Hematopoietic multipotent progenitor cell (in vitro differentiated cells): ENCODE measurements at places on chromosomes 4 and X. TPM values are rescaled to one million over a fixed set of nuclear protein-coding genes. Genes with fewer than 3 reads are reported as not detected.
A peak's percentile ranks its signal among the peaks of the same experiment; 100 is the strongest.

GRCh38 chr4:153735906-153736461 lies 23.8 kb downstream of the RNF175 start:
- no peak for DNase-seq

DNA sequence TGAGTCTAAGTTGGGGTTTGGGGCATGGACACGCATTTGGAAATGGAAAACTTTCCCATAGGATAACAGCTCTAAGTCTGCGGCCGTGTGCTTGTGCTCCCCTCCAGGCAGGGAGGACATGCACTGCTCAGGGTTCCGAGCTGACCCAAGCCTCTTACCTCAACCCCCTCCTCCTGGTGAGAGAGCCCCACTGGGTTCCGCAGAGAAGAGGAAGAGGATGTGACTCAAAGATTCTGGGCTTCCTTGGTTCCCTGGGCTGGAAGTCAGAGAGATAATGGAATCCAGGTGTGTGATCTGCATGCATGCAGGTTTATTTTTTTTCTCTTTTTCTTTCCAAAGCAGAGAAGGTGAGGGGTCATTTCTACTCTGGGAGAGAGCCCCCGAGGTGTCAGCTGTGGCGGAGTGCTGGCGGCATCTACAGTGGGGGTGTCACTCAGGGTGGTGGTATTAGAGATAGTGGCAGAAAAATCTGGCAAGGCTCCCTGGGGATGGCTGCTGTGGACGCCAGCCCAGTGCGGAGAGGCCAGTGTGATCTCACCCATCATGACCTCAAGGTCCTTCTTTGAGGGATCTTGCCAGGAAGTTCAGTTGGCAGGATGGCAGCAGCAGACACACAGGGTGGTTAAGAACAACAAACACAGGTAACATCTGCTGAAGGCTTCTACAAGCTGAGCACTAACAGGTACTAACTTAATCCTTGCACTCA lies 168.7 kb upstream of the HAND2 start:
- no peak for DNase-seq

DNA sequence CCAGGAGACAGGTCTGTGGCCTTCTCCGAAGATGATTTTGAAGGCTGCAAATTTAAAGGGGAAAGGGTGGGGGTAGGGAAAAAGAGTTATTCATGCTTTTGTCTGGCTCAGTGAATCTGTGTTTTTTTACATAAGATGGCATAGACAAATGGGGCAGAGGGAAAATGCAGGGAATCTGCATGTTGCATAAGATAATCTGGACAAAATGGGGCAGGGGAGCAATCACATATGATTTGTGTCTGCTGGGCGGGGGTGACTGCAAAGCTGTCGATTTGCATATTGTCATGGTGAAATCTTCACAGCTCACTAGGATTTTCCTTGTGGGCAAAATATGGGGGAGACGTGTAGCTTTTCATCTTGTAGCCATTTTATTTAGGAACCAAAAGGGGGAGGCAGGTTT lies 29.4 kb upstream of the GYG2 start:
- no peak for DNase-seq

DNA sequence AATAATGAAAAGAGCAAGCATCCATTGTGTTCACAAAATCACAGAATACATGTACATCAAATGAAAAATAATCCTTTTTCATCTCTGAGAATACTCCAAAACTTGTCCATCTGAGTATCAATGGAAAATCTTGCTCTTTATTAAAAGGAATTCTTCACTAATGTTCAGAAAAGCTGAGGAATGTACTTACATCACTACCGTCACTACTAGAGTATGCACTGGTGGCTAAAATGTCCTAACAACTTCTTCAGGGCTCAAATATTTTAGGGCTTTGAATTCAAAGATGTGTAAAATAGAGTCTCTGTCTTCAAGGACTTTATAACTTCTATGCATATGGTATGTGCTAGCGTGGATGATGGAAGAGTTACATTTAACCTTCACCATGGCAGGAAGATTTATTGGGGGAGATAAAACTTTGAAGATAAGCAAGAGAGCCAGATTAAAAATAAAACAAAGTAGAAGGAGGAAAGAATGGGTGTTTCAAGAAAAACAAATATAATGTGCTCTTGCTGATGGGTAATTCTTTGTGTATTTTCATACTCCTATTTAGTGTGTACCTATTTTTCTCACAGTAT lies 55.1 kb downstream of the DMD start:
- no peak for DNase-seq

- no peak for DNase-seq
These were observed 51.2 kb downstream of the TRIML1 start for GRCh38 chr4:188190461-188190860.

DNA sequence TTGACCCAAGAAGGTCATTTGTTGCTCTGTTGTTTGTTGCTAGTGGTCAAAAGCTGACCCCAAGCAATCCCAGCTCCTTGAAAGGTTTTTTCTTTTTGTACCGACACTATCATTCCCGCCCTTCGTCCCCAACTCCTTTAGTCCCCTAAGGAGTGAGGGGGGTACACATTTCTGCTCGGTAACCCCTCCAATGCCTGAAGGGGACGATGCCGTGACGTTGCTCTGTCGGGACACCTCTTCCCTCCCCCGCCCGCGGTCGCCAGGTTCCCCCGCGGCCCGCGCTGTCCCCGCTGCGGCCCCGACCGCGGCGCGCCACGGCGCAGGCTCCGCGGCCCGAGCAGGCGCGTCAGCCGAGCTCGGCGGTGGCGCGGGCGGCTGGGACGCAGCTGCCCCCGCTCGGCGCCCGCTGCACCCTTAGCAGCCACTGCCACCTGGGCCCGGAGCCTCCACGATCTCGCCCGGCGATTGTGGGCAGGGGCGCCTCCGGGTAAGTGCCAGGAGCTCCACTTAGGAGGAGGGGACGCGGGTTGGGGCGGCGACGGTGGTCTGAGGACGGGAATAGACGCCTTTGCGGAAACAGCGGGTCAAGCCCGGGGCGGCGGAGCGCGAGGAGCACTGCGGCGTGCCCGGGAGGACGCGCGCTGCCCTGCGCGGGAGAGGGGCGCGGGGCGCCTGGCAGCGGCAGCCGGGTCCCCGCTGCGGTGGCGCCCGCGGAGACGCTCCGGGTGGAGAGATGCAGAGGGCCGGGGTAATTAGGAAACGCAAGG lies at the start of gene GLRB:
Gene GLRB (plus strand): TSS at position 340 of the 767 bp plus-strand sequence. CDS start 1,875 bp downstream, outside the sequence.
- peak; percentile 35 for DNase-seq

DNA sequence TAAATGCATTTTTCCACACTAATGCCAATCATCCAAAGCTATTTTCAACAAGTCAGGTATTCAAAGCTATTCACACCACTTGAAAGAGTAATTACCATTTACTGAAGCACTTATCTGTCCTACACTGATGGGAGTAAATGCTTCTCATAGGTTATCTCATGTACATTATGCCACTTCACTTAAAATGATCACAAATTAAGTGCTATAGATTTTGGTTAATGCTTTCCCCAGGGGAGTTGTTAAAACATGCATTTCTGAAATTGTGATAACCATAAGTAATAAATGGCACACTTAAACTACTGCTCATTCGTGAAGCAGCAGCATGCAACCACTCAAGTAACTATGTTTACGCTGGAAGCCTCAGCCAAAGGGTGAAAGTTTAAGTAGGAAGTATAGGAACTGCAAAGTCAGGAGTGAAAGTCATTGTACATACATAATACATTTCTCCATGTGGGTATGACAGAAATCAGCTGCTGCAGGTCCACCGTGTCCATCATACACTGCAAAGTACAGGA lies 6.6 kb downstream of the PPM1K start:
- no peak for DNase-seq

DNA sequence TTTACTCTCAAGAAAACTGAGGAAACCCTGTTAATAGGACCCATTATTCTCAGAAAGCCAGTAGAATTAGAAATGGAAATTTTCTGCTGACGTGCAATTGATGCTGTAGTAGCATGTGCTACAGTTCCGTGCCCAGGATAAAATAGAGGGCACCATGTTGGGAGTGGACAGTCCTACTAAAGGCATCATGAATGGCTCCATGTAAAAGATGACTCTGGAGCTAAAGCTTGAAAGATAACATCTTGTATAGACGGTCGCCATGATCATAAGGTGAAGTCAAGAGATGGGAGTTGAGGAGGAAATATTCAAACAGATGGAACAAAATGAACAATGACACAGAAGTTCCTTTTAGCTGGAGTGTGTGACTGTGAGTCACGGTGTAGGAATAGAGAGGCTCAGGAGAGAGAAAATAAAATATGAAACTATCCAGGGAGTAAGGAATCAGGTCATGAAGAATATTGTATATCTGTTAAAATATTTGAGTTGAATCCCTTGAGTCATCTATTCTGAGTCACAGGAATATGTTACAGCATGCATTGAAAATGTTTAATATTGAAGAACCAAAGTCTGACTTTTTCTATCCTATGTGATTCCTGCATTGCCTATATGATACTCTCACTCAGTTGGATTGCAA lies 31.8 kb downstream of the ANXA10 start:
- no peak for DNase-seq

GRCh38 chr4:102302762-102303161 lies 42.5 kb downstream of the SLC39A8 start:
- no peak for DNase-seq

DNA sequence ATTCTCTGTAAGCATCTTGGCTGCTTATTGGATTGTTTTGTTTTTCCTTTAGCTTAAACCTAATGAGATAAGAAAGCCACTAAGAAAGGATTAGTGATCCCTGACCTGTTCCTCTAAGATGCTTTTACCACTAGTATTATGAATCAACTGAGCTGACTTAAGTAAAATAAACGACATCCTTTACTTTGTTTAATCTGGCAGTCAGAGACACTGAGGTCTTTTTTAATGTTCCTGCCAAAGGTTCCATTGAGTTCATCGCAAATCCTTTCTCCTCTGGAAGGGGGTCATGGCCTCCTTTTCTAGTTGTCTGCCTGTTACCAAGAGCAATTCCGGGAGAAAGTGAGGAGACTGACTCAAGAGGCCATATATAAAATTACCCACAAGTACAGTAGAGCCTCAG lies 1038.3 kb upstream of the SLIT2 start:
- no peak for DNase-seq

DNA sequence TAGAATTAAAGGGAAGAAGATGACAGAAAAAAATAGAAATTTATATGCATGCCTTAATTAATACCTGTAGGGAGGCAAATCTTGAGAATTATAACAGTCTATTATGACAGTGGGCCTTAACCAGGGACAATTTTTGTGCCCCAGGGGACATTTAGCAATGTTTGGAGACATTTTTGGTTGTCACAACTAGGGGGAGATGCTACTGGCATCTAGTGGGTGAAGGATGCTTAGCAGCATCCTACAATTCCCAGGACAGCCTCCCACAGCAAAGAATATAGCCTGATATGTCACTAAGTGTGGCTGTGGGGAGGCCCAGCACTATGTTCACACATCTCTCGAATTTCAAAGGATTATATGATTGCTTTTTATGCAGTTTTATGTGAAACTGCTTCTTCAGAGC lies 10.5 kb downstream of the GPR82 start:
- DNase-seq: no peak

- DNase-seq: no peak
These were observed 37.3 kb downstream of the APLN start for GRCh38 chrX:129617420-129617819.

DNA sequence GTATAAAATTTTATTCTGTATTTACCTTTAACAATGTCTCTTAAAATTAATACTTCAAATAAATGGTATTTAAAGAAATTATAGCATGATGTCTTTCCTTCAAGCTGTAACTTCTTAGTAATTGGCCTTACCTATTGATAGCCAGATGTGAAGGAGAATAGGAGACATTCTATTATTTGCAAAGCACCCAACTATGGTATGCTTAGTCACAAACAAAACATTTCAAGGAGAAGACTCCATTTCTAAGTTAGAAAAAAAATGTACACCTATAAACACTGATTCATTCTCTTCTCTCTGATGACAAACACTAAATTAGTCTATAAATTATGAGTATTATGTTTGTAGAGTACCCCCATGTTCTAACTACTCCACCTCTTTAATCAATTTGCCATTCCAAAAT lies 66.4 kb downstream of the NKX6-1 start:
- DNase-seq: no peak

- peak; percentile 35 for DNase-seq
These were observed 72.8 kb upstream of the BEND4 start for GRCh38 chr4:42225286-42225685.

DNA sequence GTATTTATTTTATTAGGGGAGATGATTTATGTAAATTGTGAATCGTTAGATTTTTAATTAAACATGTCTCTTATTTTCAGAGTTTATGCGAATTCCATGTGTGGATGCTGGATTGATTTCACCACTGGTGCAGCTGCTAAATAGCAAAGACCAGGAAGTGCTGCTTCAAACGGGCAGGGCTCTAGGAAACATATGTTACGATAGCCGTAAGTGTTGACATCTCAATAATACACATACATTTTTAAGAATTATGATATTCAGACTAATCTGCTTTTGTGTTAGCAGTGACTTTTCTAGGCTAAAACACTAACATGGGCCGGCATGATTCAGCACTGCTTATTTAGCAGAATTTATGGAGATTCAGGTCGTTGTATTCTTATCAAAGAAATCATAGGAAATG lies 91.2 kb downstream of the RAP1GDS1 start:
- DNase-seq: no peak

- DNase-seq: no peak
These were observed 36.3 kb upstream of the ZFX start for GRCh38 chrX:24113181-24113580.

- DNase-seq: no peak
These were observed 162.5 kb downstream of the AFAP1 start for GRCh38 chr4:7777017-7777710.

DNA sequence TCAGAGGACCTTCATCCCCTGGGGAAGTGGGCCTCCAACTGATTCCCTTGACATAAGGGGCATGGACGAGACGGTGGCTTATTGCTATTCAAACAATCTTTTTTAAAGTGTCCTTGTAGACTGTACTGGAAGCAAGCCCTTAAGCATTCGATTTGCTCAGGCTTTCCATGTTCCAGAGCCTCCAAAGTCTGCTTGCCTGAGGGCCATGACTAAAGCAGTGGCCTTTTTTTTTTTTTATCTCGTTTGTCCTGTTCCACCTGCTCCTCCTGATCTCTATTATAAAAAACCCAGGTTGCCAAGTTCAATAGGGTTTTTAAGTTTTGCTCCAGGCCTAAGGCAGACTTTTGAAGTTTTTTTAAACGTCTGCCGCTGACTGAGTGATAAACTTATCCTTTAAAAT lies 103.7 kb upstream of the AADAT start:
- no peak for DNase-seq

GRCh38 chr4:108536577-108536976 lies 83.8 kb upstream of the RPL34 start:
- no peak for DNase-seq

- no peak for DNase-seq
These were observed 411.4 kb downstream of the INPP4B start for GRCh38 chr4:142434519-142435224.

The CENPVL1 gene
- 0.54 TPM for total RNA-seq

The CNGA1 gene
- total RNA-seq: not detected

The TRIM60 gene
- not detected for total RNA-seq

The DUSP9 gene
- not detected for total RNA-seq

The AVPR2 gene
- total RNA-seq: under 0.01 TPM

The VCX2 gene
- total RNA-seq: not detected

The COL4A6 gene
- total RNA-seq: not detected

The PAGE2B gene
- total RNA-seq: not detected

The C1QTNF7 gene
- total RNA-seq: not detected

The PAGE5 gene
- total RNA-seq: not detected

The BTC gene
- total RNA-seq: 0.27 TPM

The SPANXD gene
- total RNA-seq: not detected

The KIAA0232 gene
- total RNA-seq: 10.8 TPM

The KLB gene
- under 0.01 TPM for total RNA-seq

The BEX3 gene
- total RNA-seq: 61.1 TPM
